ENCODE measurements at places on chromosomes 4 and X.

GRCh38 chr4:140635606-140636005 lies 66.8 kb upstream of the UCP1 start:
- DNase-seq, result no peak

DNA sequence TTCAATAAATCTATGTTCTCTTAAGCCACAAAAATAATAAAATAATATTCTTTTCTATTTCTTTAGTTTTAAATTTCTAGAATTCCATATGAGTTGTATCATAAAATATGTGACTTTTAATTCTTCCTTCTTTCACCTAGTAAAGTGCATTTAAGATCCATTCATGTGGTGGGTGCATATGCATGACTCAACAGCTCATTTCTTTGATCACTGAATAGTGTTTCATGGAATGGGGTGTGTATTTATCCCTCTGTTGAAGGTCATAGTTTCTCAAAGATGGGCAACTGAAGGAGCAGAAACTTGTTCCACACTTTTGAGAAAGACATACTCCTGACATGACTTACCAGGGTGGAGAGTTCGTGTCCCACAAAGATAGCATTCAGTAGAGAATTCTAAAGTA lies 1230.3 kb upstream of the AGA start:
- DNase-seq, result no peak

DNA sequence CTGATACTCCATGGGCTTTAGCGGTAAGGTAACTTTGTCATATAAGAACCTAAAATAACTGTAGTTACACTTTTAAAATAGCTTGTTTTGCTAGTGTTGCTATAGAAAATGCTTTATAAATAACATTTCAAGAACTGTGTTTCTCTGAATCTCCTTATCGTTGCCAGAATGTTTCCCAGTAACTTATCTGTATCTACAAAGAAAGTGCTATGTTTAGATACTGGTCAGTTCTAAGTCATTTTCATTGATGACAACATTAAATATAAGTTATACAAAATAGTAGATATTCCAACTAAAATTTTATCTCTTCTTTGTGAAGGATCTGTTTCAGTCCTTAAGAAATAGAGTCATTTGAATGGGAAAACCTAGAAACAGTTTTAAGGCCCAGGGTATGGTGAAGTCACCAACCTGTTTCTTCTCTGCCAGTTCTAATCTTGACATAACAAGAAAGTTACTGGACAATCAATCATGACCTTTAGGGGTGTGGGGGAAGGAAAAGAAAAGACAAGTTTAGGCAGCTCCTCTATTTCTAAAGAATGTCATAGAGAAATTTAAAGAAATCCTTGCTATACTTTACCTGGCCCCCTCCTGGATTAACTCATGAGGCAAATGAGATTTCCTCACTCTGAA lies 425.9 kb downstream of the RPA4 start:
- DNase-seq, result no peak

DNA sequence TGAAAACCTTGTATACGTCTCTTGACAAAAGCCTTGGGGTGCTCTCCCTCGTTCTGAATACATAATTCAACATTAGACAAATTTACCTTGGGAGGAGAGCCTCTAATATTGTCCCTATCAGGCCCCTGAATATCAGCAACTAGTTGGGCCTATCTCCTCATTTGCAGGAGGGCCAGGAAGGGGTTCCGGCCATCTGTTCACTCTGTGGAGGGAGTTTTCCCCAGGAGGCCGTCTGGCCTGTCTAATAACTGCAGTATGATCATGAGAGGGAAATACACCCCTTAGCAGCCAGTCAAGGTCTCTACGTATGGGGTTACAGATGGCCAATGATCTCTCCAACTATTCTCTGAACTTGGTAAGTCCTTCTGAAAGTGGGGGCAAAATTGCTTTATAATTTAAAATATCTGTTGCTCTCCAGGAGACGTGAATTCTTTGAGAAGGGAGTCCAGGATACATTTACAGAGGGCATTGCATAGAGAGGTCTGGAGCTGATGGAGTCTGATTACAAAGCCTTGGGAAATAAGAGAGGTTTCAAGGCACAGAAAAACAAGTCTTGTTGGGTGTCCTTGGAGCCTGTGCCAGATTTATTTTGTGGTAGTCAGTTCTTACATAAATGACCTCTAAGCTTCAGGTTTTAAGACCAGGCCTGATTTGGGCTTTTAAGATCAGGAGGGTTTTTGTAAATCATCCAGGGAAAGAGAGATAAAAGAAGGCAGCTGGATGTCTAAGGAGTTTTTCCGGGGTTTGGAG lies 48.2 kb upstream of the UXT start:
- no peak for DNase-seq

- DNase-seq, result no peak
Observed at GRCh38 chrX:130607431-130607830, 205.6 kb downstream of the RBMX2 start.

- no peak for DNase-seq
Observed at GRCh38 chr4:40227284-40227683, 30.5 kb downstream of the RHOH start.

- no peak for DNase-seq
Observed at GRCh38 chr4:119093042-119093827, 42.4 kb upstream of the MYOZ2 start.

DNA sequence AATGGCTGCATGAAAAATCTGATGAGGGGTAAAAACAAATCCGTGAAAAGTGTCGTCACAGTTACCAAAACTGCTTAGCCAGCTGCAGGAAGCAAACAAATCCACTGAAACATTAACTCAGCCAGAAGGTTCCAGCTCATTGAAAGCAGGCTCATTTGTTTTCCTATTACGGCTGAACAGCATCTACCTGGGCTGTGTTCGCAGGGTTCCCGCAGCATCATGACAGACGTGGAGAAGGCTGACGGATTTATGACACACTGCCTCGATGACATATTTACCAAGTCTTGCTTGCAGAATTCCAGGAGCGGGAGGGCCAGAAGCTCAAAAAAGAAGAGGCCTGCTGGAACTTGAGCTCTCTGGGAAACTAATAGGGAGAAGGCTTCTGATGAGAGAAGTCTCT lies 781.1 kb downstream of the RAB28 start:
- DNase-seq, result no peak

DNA sequence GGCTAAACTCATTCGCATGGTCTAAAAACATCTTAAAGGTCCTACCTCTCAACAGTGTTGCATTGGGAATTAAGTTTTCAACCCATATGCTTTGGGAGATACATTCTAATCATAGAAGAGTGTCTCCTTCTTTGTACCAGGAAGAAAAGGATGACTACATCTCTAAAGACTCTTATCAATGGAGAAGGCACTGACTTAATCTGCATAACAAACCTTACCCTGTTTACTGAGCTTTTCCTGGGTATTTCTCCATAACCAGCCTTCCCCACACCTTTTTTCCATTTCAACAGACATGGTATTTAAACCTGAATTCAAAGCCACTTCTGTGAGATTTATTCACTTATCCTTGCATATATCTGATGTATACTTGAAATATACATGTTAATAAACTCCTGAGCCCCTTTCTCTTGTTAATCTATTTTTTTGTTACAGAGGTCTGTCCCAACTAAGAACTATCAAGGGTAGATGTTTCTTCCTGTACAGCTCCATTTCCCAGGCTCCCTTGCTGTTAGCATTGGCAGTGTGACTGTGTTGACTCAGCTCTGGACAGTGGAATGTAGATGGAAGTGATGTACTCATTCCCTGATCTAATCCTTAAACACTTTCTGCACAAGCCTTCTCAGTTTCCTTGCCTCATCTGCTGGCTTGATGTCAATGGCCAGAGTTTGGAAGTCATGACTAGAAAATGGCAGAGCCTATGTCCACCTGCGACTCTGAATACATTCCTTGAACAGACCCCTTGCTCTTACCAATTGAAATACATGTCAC lies 148.9 kb upstream of the CPEB2 start:
- DNase-seq, result no peak

GRCh38 chrX:123361371-123361770 lies 177.3 kb downstream of the GRIA3 start:
- no peak for DNase-seq

GRCh38 chr4:68062501-68062900 lies 67.2 kb downstream of the TMPRSS11F start:
- DNase-seq, result no peak

DNA sequence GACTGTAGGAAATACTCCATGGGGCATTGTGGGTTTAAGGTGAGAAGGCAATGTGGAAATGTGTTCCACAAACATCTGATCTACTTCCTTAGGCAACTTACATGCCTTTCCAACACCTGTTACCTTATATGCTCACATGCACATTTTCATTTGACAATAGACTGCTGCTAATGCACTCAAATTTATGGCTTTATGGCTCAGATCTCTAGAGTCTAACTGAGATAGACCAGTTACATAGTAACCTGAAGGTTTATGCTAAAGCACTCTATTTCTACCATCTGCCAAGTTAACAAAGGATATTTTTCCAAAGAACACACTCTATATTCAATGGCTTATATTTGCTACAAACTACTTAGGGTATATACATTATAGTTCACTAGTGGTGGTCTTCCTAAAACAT lies 969.0 kb downstream of the TECRL start:
- no peak for DNase-seq

GRCh38 chr4:68184923-68185322 lies 55.3 kb upstream of the TMPRSS11F start:
- DNase-seq, result no peak

GRCh38 chr4:81459228-81459627 lies 12.5 kb downstream of the RASGEF1B start:
- no peak for DNase-seq

GRCh38 chr4:7841071-7841470 lies 98.6 kb downstream of the AFAP1 start:
- no peak for DNase-seq

DNA sequence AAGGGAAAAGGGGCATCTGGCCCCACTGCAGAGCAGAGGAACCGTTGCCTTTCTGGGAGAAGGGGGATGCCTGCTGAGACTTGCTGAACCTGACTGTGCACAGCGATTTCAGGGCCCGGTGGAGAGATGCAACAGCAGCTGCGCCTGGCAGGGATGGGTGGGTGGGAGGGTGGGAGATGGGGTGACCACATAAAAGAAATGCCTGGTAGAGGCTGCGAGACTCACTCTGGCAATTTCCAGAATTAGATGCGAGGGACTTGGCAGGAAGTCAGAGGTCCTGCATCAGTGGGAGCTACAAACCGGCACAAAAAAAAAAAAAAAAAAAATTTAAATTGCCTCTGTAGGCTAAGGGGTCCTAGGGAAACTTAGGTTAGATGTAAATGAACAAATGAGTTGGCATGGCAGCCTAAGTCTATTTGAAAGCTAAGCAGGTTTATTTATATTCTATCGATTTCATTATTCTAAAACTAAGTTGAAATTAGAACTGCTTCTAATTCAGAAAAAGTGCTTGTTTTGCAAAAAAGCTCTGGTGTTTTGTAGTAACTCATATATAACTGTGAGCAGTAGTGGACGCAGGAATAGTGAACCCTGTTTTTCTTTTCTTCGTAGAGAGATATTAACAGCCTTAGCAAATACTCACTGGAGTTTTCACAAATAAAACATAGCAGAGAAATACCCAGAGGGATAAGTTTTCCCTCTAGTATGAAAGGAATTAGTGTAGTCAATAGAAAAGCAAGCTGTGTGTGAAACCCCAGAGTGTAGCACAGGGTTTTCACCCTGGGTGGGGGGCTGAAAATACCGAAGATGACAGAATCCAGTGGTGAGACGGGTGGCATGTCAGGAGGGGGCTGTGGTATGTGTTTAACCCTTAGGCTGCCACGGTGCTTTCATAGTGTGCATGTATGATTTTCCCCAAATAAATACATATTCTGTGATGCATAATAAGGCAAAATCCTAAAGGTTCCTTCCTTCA lies 130.1 kb downstream of the EGF start:
- no peak for DNase-seq

- peak; percentile 35 for DNase-seq
Observed at GRCh38 chrX:30364229-30364628, 55.0 kb upstream of the NR0B1 start.

DNA sequence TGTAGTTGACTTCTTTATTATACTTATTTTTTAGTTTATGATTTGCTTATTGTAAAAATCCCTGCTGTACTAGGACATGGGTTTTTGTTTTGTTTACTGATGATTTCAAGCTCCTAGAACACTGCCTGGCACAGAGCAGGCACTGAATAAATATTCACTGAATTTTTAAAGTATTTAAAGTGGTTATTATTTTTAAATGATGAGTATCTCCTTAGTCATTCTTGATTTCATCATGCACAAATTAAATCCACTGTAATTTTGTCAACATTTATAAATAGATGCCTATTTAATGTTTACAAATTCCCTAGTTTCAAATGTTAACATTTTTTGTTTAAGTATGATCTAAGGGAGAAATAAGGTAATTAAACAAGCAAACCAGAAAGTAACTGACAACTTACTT lies 367.9 kb upstream of the SLIT2 start:
- no peak for DNase-seq

- no peak for DNase-seq
Observed at GRCh38 chrX:120452131-120452530, 17.0 kb downstream of the LAMP2 start.

DNA sequence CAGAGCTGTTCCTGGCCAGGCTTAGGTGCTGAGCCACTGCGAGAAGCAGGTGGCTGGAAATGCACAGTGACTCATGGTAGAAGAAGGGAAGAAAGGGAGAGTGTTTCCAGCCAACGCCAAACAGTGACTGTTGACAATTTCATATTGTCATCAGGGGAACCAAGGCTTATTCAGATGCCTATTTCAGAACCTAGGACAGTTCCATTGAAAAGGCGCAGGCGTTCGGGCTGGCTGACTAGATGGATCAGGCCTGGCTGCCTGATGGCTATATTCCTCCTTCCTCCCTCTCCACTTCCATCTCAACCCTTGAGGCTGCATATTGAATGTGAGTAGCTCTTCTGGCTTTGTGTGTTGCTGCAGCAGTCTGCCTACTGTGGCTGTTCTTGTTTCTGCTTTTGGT lies 73.0 kb upstream of the FRMPD4 start:
- no peak for DNase-seq

- no peak for DNase-seq
Observed at GRCh38 chr4:30821859-30822612, 101.9 kb downstream of the PCDH7 start.

- DNase-seq, result peak; percentile 82
Observed at GRCh38 chr4:140237616-140238350, 83.8 kb upstream of the MAML3 start.

DNA sequence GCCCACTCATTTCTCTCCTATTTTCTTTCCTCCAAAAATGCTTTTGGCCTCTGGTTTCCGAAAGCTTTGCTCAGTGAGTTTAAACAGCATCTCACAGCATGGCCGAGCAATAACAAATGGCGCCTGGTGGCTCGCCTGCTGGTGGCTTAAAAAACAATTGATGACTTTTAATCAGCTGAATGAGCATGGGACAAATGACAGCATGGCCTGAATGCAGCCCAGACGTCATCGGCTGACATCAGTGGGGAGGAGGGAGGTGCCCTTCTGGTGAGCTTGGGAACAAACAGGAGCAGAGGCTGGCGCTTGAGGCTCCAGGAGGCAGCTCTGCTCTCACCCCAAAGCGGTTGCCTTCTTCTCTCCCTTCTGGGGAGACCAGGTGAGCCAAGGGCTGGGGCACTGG lies 286.4 kb downstream of the BCOR start:
- DNase-seq, result no peak

DNA sequence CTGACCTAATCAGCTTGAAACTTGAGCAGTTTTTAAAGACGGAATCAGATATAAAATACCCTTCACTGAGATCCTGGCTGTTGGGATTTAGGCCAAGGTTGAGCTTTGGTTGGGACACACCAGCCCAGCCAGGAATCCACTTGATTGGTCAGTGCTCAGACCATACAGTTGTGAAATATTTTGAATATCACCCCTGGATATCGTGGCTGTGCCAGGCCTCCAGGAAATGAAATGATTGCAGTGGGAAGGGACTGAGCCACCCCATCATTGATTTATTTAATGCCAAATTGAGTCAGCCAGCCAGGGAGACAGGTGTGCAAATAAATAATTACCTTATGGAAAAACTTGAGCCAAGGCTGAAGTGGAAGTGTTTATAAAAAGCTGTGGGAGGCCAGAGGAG lies 128.4 kb upstream of the SCML1 start:
- peak; percentile 64 for DNase-seq

Measured in NCI-H774 (cell line).